ENCODE measurements at places on chromosomes 12 and 14.

DNA sequence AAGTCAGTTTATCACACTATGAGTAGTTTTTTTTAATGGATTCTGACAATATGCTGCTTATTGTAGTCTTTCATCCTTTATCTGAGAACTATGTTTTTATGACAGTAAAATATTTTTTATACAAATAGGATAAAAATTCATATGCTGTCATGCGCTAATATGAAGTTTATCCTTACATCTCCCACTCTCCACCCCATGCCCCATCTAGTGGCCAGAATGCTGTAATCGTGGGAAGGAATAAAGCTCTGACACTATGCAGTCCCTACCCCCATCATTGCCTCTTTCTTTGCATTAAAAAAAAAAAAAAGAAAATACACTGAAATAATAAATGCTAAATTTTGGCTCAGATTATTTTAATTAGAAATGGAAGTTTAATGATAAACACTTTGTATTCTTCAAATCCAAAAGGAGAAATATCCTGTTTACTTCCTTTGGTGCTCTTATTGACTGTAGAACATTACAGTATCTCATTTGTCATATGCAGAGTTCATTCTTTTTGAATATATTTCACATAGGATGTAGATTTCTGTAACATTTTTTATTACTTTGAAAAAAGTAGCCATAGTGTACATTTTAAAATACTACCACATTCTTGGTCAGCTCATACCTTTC, 145.9 kb upstream of the SLCO1C1 start:
- no peak for DNase-seq

GRCh38 chr12:47736216-47736615, 10.9 kb upstream of the ENDOU start:
- DNase-seq = no peak

DNA sequence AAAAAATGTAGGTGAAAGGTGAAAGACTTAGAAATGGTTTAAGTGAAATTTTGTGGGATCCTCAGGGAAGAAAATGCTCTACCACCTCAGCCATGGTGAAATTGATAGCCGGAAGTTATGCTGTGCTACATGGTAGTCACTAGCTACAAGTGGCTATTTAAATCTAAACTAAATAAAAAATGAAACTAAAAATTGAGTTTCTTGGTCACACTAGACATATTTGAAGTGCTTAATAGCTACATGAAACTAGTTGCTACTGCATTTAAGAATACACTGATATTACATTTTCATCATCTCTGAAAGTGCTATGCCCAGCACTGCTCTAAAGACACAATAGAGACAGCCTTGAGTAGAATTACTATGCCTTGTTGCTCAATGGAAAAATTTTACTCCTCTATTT, 10.3 kb upstream of the SLCO1B3 start:
- no peak for DNase-seq

DNA sequence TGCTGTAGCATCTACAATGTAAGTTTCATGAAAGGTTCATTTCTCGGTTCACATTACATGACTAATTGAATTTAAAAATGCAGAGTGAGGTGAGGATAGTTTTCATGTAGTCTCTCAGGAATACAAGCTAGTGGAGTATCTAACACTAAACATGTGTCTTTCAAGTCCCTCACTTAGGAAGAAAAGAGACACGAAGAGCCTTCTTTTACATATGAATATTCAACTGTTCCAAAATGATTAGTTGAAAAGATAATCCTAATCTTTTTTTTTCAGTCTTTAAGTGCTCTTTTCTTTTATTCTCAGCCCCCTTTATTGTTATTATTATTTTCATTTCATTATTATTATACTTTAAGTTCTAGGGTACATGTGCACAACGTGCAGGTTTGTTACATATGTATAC, 10.8 kb downstream of the PRR4 start:
- no peak for DNase-seq

- no peak for DNase-seq
Observed at GRCh38 chr14:61841145-61841544, 78.9 kb downstream of the SNAPC1 start.

DNA sequence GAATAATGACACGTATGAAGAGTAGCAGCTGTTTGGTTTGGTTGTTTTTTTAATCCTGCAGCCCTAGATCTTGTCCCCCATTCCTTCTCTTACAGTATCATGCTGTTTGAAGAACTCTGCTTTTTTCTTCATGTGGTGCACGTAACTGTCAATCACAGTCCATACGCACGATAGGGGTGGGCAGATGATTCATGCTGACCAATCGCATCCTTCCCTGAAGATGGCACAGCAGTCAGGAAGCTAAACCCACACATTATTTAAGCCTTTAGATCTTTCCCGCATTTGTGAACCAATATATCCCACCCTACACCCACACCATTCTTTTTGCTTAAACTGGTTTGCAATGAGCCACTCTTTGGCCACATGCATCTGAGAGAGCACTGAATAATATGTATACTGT, 158.9 kb upstream of the PLEKHA5 start:
- DNase-seq = no peak

DNA sequence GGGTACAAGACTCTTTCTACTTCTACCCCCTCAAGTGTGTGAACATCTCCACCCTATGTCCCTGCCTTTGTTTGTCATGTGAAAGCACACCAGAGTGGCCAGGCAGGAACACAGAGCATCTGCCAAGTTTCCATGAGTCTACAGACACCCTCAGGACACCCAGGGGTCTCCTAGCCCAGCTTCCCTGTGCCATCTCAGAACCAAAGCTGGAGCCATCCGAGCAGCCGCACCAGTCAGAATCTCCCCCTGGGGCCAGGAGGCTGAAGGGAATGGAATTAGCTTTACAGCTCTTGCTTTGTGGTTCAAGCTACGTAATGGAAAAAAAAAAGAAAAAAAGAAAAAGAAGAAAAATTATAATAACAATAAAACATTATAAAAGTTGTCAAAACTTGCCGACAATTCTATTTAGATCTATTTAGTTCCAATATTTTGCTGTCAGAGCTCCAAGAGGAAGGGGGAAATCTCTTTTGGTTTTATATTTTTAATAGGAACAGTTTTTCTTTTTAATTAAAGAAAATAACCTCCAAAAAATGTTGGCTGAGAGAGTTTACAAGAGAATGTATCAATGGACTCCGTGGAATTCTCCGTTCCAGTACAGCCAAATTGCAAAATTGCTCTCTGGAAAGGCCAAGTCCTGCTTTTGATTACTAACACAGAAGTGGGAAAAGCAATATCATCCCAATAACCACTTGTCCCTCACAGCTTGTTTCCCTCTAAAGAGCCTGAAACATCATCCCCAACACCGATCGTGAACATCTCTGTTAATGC, 37.1 kb downstream of the TBX5 start:
- no peak for DNase-seq

DNA sequence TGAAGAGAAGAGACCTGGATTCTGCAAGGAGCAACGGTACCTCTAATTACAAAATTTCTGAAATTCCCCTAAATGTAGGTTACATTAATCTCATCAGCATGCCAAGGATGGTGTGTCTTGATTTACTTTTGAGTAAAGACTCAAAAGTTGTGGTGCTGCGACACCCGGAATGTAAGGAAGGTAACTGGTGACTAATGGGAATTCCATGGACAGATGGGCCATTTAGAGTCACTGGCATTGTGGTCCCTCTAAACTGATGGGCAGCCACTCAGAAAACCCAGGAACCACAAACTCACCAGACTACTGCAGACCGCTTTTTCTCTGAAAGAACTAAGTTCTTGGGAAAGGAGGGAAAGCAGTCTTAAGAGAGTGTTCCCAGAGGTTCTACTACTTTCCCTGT, 32.8 kb downstream of the GRIN2B start:
- DNase-seq = no peak

- DNase-seq = no peak
Observed at GRCh38 chr12:102540815-102541385, 60.5 kb upstream of the IGF1 start.

- DNase-seq = no peak
Observed at GRCh38 chr12:123908884-123909725, 63.5 kb downstream of the CCDC92 start.

- no peak for DNase-seq
Observed at GRCh38 chr14:59371771-59372170, 93.4 kb downstream of the GPR135 start.

DNA sequence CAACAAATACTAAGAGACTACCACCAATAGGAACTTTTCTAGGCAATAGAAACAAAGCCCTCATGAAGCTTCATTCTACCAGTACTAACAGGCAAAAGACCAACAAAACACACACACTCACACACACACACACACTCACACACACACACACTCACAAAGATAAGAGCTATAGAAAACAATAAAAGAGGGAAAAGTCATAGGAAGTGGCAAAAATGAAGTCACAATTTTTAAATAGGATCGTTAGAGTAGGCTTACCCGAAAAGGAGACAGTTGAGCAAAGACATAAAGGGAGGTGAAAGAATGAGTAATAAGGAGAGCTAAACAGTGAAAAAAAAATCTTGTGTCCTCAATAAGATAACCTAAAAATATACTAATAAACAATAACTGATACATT, 66.5 kb downstream of the C2CD5 start:
- no peak for DNase-seq

DNA sequence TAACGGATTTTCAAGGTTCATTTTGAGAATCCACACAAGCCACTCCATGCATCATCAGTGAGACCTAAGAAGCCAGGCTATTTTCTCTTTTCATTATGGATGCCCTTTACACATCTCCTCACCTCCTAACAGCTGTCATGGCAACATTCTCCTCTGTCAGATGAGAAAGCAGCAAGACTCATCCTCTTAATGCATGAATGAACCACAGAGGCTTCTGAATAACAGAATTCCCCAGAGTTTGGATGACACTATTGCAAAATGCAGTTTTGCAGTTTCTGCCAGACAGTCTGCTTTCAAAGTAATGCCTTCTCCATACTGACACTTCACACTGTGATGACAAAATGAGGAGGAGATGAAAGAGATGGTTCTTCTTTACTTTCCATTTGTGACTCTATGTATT, 286.7 kb upstream of the GRIP1 start:
- no peak for DNase-seq

DNA sequence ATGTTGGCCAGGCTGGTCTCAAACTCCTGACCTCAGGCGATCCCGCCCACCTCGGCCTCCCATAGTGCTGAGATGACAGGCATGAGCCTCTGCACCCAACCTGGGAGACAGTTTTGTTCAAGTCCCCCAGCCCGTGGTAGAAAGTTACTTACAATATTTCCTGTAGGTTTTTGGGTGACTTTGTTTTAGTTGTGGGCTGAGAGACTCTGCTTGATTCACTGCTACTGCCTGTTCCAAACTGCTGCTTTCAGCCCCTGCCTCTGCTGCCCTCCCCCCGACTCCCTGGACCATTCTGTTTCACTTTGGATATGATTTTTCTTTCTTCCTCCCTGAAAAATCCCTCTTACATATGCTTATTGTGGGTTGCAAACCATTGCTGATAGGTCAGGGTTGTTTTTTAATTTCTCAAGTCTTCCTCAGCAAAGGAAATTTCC, 13.4 kb upstream of the PCNX1 start:
- no peak for DNase-seq

- no peak for DNase-seq
Observed at GRCh38 chr14:36659822-36660735, 1.6 kb upstream of the PAX9 start.

DNA sequence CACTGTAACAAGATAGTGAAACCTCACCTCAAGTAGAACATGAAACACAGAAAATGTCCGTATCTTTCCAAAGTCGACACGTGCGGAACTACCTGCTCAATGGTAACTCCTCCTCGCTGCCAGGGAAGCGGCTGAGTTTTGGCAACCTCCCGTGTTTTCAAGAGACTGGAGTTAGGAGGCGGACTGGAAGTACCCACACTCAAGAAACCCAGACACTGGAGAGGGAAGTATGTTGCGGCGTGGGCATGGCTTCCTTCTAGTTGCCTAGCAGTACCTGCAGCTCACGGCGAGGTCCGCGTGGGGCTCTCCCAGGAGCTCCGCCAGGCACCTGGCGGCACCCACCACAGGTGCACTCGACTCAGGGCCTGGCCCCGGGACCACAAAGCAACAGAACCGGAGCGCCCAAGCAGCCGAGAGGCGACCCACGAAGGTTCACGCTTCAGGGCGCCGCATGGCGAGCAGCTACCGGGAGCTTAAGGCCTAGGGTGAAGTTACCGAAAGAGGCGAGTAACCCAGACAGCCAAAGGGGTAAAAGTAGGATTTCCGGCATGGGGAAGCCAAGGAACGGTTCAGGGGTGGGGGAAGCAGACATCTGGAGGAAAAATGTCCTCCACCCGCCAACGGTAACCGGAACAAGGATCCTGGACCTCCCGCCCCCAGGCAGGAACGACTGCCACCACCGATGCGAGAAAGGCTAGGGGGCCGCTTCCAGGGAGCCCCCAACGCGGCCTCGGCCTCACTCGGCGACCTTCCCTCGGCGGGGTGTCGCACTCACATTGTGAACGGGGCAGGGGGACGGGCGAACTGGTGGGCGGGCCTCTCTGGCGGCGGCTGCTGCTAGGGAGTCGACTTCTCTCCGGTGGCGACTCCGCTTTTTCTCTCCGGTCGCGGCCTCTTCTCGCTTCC, 608 bp downstream of the PTGES3 start:
- peak; percentile 46 for DNase-seq

GRCh38 chr14:58107947-58108552, 44.0 kb downstream of the ARMH4 start:
- no peak for DNase-seq

- no peak for DNase-seq
Observed at GRCh38 chr14:90815822-90816662, at the start of gene TTC7B. TTC7B (minus strand) TSS chr14:90816430; CDS start chr14:90816295, 135 bp downstream.

DNA sequence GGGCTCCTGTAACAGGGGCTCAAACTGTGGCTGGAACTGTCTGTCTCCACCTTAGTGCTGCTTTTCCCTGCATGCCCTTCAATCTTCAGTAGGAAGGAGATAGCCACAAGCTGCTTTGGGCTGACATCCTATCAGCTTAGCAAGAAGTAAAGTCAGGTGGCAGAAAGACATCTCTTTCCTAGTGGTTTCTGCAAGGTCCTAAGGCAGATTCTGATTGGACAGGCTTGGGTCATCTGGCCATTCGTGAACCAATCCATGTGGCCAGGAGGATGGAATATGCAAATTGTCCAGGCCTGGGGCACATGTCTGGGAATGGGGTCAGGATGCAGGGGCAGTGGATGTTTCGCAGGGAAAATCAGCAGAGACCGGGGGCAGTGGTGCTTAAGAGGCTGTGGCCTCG, 5.2 kb downstream of the RITA1 start:
- DNase-seq = no peak

- no peak for DNase-seq
Observed at GRCh38 chr12:42812086-42812485, 222.5 kb upstream of the PRICKLE1 start.

GRCh38 chr14:103594265-103594664, 31.5 kb downstream of the COA8 start:
- DNase-seq = no peak

GRCh38 chr12:53098354-53098981, 1.0 kb downstream of the IGFBP6 start:
- no peak for DNase-seq

GRCh38 chr14:87063181-87063580, 929.8 kb downstream of the GALC start:
- DNase-seq = no peak

GRCh38 chr12:79199166-79199565, 334.6 kb downstream of the SYT1 start:
- DNase-seq = no peak

All from activated T-helper 1 cell treated with Interleukin-2 at 50 U/mL for 16 hours (primary cell).